ENCODE measurements at places on chromosomes 13 and 19.

DNA sequence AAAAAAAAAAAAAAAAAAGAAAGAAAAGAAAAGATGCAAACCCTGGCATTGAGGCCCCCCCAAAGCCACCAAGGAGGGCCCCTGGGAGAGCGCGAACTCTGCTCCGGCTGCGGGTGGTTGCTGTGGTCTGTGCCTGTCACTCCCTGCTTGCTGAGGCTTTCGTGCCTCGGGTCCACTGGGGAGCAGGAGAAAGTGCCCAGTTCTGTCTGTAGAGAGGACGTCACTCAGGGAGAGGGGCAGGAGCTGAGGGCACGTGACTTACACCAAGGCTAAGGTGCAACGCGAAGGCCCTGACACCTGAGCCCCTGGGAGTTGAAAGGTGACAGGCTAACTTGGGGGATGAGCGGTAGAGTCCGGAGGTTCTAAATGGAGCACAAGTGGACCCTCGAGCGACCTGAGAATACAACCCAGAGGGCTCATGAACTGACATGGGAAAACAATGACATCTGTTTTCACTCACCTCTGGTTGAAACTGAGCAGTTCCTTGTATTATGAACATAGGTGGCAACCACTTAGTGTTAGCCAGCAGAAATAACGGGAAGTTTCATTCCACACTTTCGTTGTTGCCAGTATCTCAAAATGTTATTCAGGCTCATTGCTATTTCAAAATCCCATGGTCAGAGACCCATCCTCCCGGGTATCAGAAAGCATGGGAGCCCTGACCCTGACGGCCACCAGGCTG, 69.2 kb upstream of the TM9SF2 start:
- peak; percentile 8 for DNase-seq

DNA sequence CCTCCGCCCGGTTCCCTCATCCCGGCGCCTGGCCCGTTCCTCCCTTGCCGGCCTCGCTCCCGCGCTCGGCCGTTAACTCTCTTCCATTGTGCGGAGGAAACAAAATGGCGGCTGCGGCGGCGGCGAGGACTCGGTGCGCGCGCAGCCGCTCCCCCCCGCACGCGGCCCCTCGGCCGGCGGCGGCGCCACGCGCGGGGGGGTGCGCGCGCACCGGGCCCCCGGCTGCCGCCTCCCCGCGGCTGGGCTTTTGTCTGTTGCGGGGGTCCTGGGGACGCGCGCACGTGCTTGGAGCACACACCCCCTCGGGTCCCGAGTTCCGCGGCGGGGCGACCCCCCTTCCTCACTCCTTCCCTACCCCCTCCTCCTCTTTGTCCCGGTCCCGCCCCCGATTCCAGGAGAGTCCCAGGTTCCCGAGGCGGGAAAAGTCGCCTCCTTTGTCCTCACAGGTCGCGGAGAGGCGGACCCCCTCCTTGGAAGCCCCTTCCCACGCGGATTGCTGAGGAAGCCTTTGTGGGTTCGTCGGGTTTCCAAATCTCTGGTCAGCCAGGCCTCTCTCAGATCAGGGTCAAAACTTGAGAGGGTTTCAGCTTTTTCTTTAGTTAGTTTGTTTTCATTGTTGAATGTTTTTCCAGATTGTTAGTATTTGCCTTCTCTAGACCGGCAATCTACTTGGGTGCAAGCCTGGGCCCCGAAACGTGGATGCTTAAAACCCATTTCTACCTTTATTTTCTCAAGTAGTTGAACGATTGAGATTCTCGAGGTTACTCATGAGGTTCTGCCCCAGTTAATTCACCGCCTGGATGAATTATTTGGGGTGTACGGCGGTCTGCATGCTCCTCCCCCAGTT, 687 bp downstream of the ILF3 start:
- DNase-seq = peak; percentile 88

DNA sequence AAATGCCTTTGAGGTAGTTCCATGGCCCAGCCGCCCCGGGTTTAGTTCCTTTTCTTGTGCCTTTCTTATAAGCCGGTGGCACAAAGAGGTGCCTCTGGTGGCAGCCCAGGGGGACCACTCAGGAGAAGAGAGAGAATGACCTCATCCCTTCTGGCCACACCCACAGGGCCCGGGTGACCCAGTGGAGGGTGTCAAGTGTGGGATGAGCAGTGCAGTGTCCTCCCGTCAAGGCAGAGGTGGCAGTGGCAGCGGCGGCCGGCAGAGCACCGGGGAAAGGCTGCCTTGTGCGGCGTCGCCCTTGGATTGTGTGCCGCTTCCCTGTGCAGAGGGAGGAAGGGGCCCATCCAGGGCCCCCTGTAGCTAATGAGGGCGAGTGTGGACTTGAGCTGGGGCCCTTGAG, 47.9 kb downstream of the KDM4B start:
- no peak for DNase-seq

- no peak for DNase-seq
Observed at GRCh38 chr13:97567510-97568243, 133.7 kb downstream of the RAP2A start.

- no peak for DNase-seq
Observed at GRCh38 chr13:50126993-50127725, 111.9 kb downstream of the KCNRG start.

DNA sequence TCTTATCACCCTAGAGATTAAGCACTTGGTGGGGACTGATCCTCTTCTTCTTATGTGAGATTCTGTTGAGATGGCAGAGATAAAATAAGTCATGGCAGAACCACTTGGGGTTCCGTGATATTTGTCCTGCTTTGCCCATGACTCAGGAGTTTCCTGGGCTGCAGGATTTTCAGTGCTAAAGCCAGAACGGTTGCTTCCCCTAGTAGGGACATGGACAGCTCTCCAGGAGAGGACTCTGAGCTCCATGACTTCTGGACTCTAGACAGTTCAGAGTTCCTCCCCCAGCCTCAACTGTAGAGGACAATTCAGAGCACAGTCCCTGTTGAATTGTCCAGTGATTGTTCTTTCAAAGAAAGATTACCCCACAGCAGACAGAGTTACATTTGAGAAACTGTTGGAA, 98.8 kb downstream of the OLFM4 start:
- DNase-seq = no peak

All from WERI-Rb-1 (cell line).